ENCODE measurements at places on chromosomes 4 and X. TPM values are rescaled to one million over a fixed set of nuclear protein-coding genes. Genes with fewer than 3 reads are reported as not detected.

Gene MAGEA2B
- not detected for total RNA-seq

DNA sequence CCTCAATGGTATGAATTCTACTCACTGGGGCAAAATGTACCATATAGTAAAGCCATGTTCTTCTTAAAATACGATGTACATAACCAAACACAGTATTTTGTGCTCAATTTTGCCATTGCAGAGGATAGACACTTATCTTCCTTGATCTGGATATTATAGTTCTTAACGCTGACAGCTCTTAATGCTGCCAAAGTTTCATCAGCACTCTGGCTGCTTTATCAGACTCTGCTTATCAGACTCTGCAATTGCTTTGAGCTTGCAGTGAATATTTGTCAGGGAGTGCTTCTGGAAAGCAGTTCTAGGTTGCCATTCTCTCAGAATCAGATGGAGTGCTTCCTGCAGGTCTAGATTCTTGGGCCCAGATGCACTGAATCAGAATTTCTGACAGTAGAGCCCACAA is 863.1 kb downstream of the CCSER1 start:
- no peak for DNase-seq

DNA sequence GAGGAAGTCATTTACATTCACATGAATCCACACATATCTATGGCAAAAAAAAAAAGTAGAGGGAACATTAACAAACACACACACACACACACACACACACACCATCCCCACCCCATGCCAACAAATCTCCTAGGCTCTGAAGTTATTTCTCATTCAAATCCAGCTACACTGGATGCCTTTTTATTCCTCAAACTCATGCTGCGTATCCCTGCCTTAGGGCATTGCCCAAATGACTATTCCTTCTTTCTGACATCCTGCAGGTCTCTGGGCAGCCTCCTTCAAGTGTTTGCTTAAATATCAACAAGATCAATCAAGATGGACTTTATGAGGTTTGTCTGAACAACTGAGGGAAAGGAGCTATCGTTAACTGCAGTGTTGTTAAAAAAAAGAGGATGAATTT is 106.5 kb upstream of the FAM9A start:
- DNase-seq = no peak

Gene TLR8
- not detected for total RNA-seq

DNA sequence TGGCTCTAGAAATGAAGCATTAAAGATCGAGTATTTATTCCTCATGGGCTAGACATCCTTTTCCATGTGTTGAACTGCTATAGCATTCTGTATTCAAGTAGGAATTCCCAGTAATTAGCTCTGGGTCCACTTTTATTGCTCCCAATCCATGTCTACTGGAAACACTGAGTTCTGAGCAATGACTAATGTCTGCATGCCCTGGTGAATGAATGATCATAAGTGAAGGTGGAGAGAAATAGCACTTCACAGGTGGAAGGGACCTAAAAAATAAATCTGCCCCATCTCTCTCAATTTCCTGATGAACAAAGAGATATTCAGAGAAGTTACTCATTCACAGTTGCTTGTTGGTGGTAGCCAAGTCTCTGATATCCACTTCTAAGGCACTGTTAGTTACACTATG is 34.6 kb upstream of the CXCL8 start:
- DNase-seq = no peak

DNA sequence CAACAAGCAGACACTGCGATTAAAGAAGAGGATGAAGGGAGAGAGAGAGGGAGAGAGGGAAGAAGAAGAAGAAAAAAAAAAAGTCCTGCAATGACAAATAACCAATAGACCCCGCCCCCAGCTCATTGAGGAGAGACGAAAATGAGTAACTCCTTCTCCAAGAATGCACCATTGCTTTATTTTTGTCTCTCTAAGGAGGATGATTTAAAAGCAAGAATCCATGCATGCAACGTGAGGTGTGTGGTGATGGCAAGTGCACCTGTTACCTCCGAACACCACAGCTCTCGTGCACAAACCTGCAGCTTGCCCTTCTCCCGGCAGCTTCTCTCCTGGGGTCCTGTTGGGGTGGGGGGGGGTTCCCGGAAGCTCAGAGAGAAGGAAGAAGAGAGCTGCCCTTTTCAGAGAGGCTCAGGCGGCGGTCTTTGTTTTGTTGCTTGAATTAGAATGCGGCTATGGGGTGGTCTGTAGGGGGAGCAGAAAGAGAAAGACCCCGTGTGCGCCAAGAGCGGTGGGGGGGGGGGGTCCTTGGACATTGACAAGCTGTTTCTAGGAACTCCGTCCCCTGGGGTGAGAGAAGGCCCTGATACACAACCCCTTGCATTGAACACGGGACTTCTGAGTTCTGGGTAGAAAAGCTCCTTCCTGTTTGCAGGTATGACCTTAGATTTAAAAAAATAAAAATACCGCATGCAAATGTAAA is 100.7 kb downstream of the CRLF2 start:
- DNase-seq = peak; percentile 14

Gene CHIC2
- total RNA-seq = 31.1 TPM

Measured in activated T-cell treated with anti-CD3 and anti-CD28 coated beads, Interleukin-2, amount 50 U/mL, for 72 hours (primary cell).